ENCODE measurements at places on chromosomes 1 and 21. TPM values are rescaled to one million over a fixed set of nuclear protein-coding genes. Genes with fewer than 3 reads are reported as not detected.
A peak's percentile ranks its signal among the peaks of the same experiment; 100 is the strongest.

DNA sequence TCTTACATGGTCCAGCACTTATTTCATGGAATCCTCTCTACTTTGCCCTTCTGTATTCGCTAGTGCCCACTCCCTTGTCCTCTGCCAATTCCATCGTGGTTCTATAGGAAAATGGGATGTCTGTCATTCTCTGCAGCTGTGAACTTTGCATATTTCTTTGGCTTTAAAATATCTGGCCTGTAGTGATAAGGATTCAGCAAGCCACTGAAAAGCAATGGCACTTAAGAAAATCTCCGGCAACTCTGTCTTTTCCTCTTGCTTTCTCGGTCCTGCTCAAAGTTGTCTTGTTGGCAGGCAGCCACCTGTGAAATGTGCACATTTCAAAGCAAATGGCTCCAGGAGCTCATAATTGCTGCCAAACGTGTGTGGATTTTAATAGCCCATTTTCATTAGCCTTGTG lies 91.8 kb downstream of the CHD1L start:
- no peaks in the 10 kb centered on the region for H3K4me1 ChIP-seq
- H3K27me3 ChIP-seq = no peaks in the 10 kb centered on the region
- no peaks in the 10 kb centered on the region for H3K36me3 ChIP-seq

DNA sequence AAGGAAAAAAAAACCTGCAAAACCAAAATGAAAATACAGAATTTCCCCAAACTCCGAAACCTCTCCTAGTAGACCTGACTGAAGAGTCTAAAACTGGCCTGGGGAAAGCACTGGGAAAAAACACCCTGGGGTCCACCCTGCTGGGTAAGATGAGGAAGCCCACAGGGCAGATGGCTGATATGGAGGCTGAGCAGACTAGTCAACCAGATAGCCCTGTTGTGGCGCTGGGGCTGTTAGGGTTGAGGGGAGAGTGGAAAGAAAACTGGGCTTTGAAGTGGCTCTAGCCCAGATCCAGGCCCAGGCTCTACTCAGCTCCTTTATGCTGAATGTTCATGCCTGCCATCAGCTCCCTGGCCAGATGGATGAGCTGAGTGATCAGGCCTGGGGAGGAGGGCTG lies 6.8 kb upstream of the SLAMF1 start:
- peaks cover 4% of the 10 kb centered on the region for H3K4me1 ChIP-seq
- no peak overlapping the region for H3K4me3 ChIP-seq
- H3K27me3 ChIP-seq = no peaks in the 10 kb centered on the region
- DNase-seq = peak; percentile 45
- no peak overlapping the region for H3K27ac ChIP-seq

DNA sequence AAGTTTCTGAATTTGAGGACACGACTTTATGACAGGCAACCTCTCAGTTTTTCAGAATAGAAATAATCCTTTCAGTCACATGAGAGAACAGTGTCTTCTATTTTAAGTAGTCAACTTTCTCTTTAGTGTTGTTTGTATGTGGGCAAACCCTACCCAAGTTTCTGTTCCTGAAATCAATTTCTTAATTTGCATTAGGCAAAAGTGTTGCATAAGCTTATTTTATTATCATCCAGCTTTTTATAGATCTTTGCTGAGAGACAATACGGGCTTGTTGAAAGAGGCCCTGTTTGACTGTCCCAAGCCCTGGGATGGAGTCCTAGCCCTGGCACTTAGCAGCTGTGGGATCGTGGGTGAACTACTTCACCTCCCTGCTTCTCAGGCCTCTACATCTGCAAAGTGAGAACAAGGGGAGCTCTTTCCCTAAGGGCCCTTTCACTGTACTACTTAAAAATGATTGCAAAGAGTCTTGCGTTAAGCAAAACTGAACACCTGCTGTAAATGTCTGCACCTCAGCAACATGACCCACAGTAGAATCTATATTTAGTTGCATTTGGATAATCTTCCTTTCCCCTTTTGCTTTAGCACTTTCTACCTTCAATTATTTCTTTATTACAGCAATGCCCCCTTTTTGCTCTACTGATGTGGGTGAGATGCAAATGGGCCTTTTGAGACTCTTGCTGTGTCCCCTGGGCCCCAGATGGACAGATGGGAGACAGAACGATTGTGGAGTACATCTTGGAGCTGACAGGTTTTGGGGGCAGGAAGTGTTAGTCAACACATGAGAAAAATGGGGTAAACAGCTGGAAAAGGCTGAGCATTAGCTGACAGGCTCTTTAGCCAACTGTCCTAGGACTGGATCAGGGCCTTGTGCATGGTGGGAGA lies 41.0 kb upstream of the SCAF4 start:
- H3K27me3 ChIP-seq = no peaks in the 10 kb centered on the region
- H3K27ac ChIP-seq = no peak overlapping the region
- no peaks in the 10 kb centered on the region for H3K4me1 ChIP-seq

GRCh38 chr1:43868741-43869067 lies 64.9 kb upstream of the ARTN start:
- DNase-seq = no peak
- peaks cover 30% of the 10 kb centered on the region for H3K4me1 ChIP-seq
- H3K27ac ChIP-seq = peak overlapping the region; percentile 53
- no peaks in the 10 kb centered on the region for H3K36me3 ChIP-seq

DNA sequence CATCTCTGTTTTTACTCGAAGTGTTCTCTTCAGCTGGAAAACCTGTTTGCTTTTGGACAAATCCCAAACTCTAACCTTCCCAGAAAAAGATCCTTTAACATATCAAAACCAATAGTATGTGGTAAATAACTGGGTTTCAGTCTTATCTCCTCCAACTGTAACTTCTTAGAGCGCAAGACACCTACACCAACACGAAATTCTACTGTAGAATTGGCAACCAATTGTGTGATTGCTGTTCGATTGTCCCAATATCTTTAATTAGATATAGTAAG lies 5.8 kb upstream of the MPZL1 start:
- peak overlapping the region; percentile 81 for H3K4me3 ChIP-seq
- peaks cover 27% of the 10 kb centered on the region for H3K4me1 ChIP-seq
- DNase-seq = no peak

DNA sequence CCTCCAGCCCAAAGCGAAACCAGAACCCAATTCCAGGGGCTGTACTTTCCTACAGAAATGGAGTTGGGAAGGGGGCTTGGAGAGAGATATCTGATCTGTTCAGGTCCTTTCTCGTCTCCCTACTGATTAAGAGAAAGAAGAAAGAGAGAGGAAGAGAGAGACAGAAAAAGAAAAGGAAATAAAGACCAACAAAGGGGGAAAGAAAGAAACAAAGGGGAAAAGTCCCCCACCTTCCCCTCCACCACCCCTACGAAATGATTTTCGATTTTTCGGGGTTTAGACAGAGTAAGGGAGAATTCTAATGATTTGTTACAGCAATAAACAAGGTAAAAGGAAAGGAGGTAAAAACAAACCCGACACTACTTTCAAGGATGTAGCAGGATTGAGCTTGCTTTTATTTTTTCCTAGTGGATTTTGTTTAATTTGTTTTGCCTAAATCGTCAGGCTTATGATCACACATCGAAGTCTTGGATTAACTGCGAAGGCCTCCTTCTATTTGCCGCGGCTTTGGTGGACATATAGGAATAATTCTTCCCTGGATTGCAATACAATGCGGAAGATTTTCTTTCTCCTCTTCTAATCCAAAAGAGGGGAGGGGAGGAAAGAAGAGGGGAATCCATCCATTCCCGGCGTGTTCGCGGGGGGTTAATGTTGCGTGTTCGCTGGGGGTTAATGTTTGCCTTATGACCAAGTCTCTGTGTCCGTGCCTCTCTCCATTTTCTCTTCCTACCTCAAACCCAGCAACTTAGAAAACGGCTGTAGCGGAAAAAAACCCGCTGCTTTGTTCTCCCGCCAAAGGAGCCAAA lies 1.9 kb downstream of the TAL1 start:
- peak overlapping the region; percentile 44 for H3K4me3 ChIP-seq
- peaks cover 77% of the 10 kb centered on the region for H3K27me3 ChIP-seq
- peak overlapping the region; percentile 65 for H3K27ac ChIP-seq
- peaks cover 49% of the 10 kb centered on the region for H3K4me1 ChIP-seq
- no peak for DNase-seq

- no peaks in the 10 kb centered on the region for H3K36me3 ChIP-seq
- no peak for DNase-seq
- no peak overlapping the region for H3K4me3 ChIP-seq
- H3K27me3 ChIP-seq = peaks cover 39% of the 10 kb centered on the region
Observed at GRCh38 chr1:6985549-6986276, 200.5 kb downstream of the CAMTA1 start.

DNA sequence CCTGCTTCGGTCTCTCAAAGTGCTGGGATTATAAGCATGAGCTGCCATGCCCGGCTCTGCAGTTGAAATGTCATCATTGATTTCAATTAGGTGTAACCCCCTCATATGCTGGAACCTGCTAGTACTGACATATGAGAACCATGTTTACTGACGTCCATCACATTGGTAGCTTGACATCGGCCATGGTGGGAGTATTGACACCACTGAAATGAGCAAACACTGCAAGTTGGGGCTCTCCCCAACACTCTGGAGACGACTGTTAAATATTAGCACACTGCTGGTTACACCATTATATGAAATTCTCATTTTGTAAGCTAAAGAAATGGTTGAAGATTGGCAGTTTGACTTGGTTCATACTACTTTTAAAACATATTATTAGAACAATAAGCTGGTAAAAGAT lies 63.7 kb downstream of the CNST start:
- no peak overlapping the region for H3K4me3 ChIP-seq
- H3K27me3 ChIP-seq = no peaks in the 10 kb centered on the region
- H3K27ac ChIP-seq = peak overlapping the region; percentile 15
- DNase-seq = no peak

The SELL gene
- 0.69 TPM for total RNA-seq

The CFH gene
- total RNA-seq = 63.8 TPM

The LAMC1 gene
- total RNA-seq = 406 TPM

The PAX7 gene
- not detected for total RNA-seq
